ENCODE measurements at places on chromosomes 12 and 14.
A peak's percentile ranks its signal among the peaks of the same experiment; 100 is the strongest.

DNA sequence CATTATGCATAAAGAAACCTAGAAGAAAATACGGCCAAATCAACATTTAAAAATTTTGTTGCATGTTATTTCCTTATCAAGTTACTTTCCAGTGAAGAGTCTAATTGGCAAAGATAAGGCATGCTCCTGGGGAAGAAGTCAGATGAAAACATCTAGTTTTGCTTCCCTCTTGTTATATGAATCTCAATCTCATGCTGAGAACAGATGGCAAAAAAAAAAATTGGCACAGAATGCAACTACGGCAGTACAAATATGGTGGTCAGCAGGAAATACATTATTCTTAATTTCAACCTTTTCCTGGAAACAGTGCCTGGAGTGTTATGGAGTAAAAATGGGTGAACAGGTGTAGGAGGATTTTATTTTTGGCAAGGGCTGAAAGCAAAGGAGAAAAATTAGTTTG is 32.8 kb downstream of the HECTD4 start:
- peak; percentile 7 for DNase-seq

DNA sequence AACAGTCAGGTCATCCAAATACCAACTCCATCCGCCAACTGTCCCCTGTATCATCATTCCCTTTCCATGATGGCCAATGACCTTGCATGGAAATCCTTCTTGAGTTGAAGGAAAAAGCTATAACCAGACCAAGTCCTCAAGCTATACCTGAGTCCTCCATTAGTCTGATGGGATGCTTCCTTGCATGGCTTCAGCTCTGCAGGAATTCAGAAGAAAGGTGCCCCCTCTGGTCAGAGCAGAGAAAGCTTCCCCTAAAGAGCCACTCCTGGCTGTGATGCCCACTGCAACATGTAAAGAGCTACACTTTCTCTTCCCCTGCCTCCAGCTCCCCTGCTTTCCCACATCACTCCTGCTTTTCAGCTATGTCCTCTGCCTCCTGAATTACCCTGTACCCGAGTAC is 43.1 kb upstream of the FKBP4 start:
- no peak for DNase-seq

GRCh38 chr12:57766464-57767304 is at the start of gene CYP27B1:
Gene CYP27B1, minus strand, starts transcription at chr12:57767078. Its CDS starts 37 bp downstream, at chr12:57767041.
- no peak for DNase-seq

GRCh38 chr12:6494968-6495367 is 1.1 kb downstream of the NCAPD2 start:
- DNase-seq = no peak

- DNase-seq = peak; percentile 71
These were observed 776 bp downstream of the BMP4 start for GRCh38 chr14:53955671-53956426.

- no peak for DNase-seq
These were observed 1.4 kb downstream of the RNASE9 start for GRCh38 chr14:20559461-20559904.

- DNase-seq = no peak
These were observed 37.4 kb upstream of the PHC1 start for GRCh38 chr12:8876887-8877286.

DNA sequence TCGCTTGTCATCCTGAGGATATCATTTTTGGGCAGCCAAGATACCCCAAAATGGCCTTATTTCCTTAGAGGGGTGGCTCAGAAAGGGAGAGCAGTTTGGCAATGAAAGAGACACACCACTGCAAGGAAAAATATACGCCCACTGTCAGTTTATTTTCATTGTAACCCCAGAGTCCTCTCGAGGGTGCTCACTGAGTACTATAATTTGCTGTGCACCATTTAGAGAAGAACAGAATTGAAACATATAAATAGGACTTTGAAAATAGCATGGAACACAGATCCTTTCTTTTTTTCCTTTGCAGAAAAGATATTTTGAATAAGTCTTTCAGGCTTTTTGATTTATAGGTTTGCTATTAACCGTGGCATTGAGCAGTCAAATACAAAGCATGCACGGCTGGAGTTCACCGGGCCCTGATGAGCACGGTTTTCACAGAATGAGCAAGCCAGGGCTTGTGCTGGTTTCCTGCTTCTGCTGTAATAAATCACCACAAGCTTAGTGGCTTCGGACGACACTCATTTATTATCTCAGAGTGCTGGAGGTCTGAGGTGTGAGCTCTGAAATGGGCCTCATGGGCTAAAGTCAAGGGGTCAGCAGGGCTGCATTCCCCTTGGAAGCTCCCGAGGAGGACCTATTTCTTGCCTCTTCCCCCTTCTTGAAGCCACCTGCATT is 152.3 kb downstream of the ZNF664 start:
- no peak for DNase-seq

- DNase-seq = no peak
These were observed 14.6 kb upstream of the PITPNM2 start for GRCh38 chr12:123165537-123165936.

GRCh38 chr12:107091989-107092641 is 1.2 kb downstream of the CRY1 start:
- DNase-seq = peak; percentile 85

DNA sequence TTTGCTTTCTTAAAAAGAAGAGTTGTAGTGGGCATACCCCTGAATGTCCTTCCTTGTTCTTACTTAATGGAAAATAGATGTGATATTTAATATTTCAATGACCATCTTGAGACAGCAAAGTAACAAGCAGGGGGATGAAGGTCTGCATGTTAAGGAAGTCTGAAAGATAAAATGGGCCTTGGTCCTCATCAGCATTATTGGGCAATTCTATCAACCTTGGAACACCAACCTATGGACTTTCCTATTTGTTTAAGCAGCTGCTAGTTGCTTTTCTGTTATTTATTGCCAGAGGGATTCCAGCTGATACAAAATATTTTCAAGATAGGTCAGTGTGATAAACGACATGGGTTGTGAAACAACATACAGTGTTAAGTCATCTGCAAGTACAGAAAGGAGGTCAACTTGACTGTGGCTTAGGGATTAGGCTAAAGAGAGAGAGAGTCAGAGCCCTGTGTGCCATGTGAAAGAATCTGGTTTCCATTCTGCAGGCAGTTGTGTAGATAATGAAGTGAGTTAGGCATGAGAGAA is 16.4 kb upstream of the A2M start:
- no peak for DNase-seq

- DNase-seq = peak; percentile 38
These were observed 41.5 kb upstream of the NPAS3 start for GRCh38 chr14:32896979-32897697.

DNA sequence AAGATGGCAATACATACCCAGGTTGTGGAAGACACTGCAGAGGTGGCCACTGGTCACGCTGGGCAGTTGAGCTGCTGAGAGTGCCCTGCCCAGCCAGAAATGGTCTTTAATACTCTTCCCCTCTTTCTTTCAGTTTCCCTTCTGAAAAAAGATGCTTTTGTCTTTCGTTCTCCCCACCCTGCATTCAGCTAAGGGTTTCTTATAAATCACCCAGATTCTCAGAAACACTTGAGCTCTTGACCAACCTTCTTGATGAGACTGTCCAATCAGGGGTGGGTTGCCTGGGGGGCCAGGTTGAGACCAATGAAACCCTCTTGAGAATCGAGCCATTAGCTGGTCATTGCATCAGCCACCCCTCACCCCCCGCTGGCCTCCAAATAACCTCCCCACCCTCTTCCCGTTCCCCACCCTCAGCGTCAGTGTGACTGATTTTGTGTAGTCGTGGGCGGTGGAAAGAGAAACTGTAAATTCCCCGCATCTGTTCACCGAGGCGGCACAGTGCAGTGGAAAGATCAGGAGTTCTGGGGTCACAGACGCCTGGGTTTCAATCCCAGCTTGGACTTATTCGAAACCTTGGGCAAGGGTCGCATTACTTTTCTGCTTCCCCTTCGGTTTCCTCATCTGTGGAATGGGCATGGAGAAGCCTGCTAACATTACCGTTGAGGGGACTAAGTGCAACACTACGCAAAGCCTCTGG is 52.3 kb downstream of the SLC25A47 start:
- peak; percentile 46 for DNase-seq

GRCh38 chr14:53306267-53306721 is 153.2 kb upstream of the DDHD1 start:
- peak; percentile 73 for DNase-seq

GRCh38 chr14:101495827-101496775 is 65.2 kb upstream of the DIO3 start:
- no peak for DNase-seq

- no peak for DNase-seq
These were observed 52.6 kb upstream of the OTX2 start for GRCh38 chr14:56862836-56863235.

DNA sequence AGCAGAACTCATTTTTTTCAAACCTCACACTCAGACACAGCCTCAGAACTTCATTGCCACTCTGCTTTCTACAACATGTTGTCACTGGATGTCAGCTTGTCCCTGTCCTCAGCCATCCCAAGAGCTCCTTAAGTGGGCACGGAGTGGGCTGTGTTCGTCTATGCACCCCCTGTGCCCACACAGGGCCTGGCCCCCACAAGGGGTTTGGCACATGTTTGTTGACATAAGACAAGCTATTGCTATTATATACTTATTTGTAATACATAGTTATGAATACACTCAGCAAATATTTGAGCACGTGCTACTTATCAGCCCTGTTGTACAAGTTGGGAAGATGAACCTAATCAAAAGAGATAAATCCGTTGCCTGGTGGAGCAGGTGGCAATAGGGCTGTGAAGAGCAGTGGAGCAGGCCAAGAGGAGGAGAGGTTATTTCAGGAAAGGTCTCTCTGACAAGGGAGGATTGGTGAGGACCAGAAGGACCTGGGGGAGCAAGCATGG is 4.3 kb upstream of the BDKRB1 start:
- DNase-seq = no peak

DNA sequence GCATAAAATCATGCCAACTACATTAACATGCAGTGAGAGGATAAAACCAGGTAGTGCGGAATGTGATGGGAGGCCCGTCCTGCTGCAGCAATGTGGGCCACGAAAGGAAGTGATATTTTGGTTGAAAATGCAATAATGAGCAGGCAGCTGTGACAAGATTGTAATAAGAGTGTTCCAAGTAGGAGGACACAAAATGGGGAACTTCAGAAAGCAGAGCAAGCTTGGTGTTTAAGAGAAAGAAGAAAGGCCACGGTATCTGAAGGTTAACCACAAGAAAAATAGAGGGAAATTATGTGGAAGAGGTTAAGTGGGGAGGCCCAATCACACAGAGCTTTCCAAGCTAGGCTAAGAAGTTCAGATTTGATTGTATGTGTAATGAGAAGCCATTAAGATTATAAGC is 34.3 kb downstream of the OVCH1 start:
- no peak for DNase-seq

DNA sequence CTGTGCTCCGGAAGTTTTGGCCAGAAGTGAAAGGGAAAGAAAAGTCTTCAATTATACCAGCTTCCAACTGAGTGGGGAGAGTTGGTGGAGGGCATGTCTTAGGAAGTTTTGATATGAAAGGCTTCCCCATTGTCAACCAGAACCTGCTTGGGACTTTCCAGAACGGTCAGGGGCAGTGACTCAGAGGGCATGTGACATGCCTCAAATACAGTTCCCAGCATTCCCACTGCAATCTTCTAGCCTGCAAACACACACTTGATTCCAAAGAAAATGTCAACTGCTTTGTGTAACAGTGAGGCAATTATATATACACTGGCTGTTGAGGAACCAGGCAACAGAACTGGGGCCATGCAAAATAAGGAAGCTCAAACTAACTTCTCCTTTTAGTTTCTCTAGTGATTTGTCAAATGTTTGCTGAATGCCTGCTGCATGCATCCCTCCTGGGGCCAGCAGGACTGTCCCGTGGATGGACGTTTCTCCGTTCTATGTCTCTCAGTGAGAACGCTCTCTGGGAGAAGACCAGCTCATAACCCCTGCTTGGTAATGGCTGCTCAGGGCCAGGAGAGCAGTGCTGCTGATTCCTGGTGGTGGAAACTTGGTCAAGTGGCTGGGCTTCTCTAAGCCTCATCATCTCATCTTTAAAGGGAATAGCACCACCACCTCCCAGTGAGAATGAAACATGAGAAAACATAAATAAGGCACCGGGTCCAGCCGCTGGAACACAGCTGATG is 18.3 kb downstream of the SLC25A47 start:
- no peak for DNase-seq

GRCh38 chr12:1791104-1791841 is 29.1 kb upstream of the LRTM2 start:
- peak; percentile 67 for DNase-seq

DNA sequence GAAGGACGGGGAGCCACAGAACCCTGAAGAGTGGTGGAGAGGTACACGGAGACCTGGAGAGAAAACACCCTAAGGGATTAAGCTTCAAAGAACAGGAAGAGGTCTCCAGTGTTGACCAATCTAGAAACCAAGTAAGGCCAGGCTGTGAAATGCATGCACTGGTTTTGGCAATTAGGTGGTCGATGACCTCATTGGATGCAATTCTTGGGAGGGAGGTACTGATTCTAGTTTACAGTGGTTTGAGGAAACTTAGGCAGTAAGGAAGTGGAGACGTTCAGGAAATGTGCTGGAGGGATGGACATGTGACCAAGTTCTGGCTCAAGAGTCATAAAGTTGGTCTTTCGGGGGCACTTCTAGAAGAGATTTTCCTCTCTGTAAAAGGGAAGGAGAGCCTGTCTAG is 91.3 kb upstream of the CEP83 start:
- no peak for DNase-seq

GRCh38 chr14:93032421-93032936 is 83.2 kb downstream of the ITPK1 start:
- DNase-seq = no peak

- DNase-seq = no peak
These were observed 190.4 kb upstream of the TMPO start for GRCh38 chr12:98325003-98325402.

DNA sequence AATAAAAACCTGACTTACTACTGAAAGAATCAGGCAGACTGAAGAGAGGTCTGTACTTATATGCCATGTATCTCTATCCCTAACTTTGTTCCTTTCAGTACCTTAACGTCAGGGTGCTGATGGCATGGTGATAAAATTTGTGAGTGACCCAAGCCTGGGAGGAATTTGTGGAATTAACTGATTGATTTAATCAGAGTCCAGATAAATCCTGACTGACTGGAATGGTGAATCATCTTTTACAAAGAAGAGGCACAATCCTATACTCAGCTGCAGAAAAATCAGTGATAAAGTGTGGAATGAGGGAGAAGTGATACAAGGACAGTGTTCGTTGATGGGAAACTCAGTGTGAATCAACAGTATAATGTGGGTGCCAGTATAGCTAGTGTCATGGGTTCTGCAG is 3.7 kb downstream of the TDG start:
- no peak for DNase-seq

DNA sequence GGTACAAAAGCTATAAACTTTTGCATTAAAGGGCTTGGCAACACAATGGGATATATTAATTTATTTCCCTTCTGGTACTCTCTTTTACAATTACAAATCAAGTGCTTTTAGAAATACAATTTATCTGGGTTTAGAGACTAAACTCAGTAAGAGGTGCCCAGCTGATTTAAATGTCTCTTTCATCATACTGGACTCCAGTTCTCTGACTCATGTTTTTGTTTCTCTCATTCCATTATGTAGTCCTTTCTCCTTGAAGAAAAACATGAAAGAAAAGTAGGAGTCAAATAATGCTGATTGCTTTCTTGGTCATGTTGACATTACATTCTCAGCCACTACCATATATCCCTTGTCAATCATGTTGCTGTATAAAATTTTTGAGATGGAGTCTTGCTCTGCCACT is 36.3 kb upstream of the CFL2 start:
- DNase-seq = no peak

- no peak for DNase-seq
These were observed 94.4 kb downstream of the PPP2R5C start for GRCh38 chr14:101855958-101856357.

GRCh38 chr12:59927032-59927431 is 331.2 kb downstream of the SLC16A7 start:
- no peak for DNase-seq

GRCh38 chr12:16093825-16094224 is 182.7 kb downstream of the DERA start:
- no peak for DNase-seq

- no peak for DNase-seq
These were observed 19.9 kb upstream of the ADAMTS20 start for GRCh38 chr12:43571885-43572284.

Data from hindlimb muscle (tissue), 1 donor.